ENCODE measurements at places on chromosomes 12 and 14.

- H3K36me3 ChIP-seq, result no peaks in the 10 kb centered on the region
- no peaks in the 10 kb centered on the region for H3K27me3 ChIP-seq
- no peak overlapping the region for H3K27ac ChIP-seq
- H3K4me1 ChIP-seq, result peaks cover 28% of the 10 kb centered on the region
- H3K4me3 ChIP-seq, result no peak overlapping the region
Measured at GRCh38 chr12:108734200-108734906, 3.0 kb upstream of the CORO1C start.

DNA sequence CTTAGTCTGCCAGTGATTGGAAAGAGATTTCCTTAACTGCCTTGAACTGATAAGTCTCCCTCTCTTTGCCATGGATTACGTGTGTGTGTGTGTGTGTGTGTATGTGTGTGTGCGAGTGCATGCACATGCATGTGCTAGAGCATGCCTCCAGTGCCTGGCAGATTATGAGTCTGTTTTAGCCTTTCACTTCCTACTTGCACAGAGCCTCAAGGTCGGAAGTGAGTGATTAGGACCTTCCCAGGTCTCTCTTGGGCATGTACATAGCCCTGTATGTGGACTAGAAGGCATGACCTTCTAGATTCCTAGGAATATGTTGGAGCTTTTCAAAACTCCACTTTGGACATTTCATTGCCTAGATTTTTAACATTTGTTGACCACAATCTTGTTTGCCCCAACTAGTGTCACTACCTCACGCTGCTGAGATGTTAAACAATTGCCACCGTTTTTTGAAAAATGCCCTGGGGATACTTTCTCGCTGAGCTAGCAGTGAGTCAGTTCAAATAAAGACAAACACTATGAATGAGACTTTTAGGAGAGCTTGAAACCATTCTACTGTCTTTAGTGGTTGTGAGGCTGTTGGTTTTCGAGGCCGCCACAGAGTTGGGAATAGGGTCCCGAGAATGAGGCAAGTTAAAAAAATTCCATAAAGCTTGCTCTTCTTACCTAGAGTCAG lies 28.2 kb downstream of the KIAA0586 start:
- no peak overlapping the region for H3K4me3 ChIP-seq
- H3K4me1 ChIP-seq, result no peaks in the 10 kb centered on the region
- DNase-seq, result no peak
- H3K27ac ChIP-seq, result no peak overlapping the region
- peaks cover 22% of the 10 kb centered on the region for H3K36me3 ChIP-seq
- H3K27me3 ChIP-seq, result no peaks in the 10 kb centered on the region

GRCh38 chr12:122449317-122449716 lies 26.8 kb upstream of the CLIP1 start:
- H3K27ac ChIP-seq, result no peak overlapping the region
- peaks cover 29% of the 10 kb centered on the region for H3K4me1 ChIP-seq
- peak; percentile 38 for DNase-seq
- H3K36me3 ChIP-seq, result no peaks in the 10 kb centered on the region
- no peak overlapping the region for H3K4me3 ChIP-seq
- H3K27me3 ChIP-seq, result no peaks in the 10 kb centered on the region

DNA sequence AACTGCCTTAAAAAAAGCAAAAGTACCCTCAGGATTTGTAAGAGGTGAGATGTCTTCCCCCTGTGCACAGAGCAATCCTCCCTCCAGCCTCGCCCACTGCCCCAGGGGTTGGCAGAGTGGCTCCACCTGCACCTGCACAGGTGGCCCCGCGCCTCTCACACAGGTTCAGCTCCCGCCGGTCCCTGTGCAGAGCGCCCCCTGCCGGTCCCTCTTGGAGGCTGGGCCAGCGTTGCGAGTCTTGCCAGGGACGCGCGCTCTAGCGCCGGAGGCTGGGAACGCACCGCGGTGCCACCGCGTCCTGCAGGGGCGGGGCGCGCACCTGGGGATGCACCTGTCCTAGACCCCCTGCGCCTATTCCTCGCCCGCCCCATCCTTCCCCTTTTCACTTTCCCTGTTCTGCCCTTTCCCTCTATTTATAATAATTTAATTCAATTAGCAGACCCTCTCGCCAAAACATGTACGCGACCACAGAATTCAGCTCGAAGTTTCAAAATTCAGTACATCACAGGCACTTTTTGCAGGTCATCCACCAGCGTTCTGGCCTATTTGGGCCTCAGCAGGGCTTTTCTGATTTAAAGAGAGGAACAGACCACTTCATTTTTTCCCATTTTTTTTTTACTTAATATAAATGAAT lies 618.6 kb downstream of the AACS start:
- peaks cover 8% of the 10 kb centered on the region for H3K27me3 ChIP-seq
- H3K4me3 ChIP-seq, result no peak overlapping the region
- DNase-seq, result peak; percentile 64
- no peaks in the 10 kb centered on the region for H3K4me1 ChIP-seq
- H3K36me3 ChIP-seq, result no peaks in the 10 kb centered on the region

GRCh38 chr12:123070267-123071081 lies 80.4 kb downstream of the PITPNM2 start:
- DNase-seq, result no peak
- no peak overlapping the region for H3K27ac ChIP-seq
- H3K4me1 ChIP-seq, result peaks cover 44% of the 10 kb centered on the region
- no peaks in the 10 kb centered on the region for H3K27me3 ChIP-seq

GRCh38 chr14:106619606-106620005 lies 1093.2 kb downstream of the TMEM121 start:
- H3K36me3 ChIP-seq, result no peaks in the 10 kb centered on the region
- peaks cover 9% of the 10 kb centered on the region for H3K4me1 ChIP-seq

- no peak overlapping the region for H3K27ac ChIP-seq
- DNase-seq, result no peak
- no peaks in the 10 kb centered on the region for H3K36me3 ChIP-seq
- no peaks in the 10 kb centered on the region for H3K4me1 ChIP-seq
- H3K27me3 ChIP-seq, result no peaks in the 10 kb centered on the region
Measured at GRCh38 chr12:42275499-42275898, 37.5 kb upstream of the YAF2 start.

GRCh38 chr14:104421892-104422828 lies 157.4 kb upstream of the C14orf180 start:
- no peak overlapping the region for H3K27ac ChIP-seq
- H3K36me3 ChIP-seq, result no peaks in the 10 kb centered on the region
- H3K27me3 ChIP-seq, result no peaks in the 10 kb centered on the region

GRCh38 chr14:53603994-53604393 lies 352.6 kb downstream of the BMP4 start:
- H3K4me3 ChIP-seq, result no peak overlapping the region
- H3K36me3 ChIP-seq, result no peaks in the 10 kb centered on the region
- DNase-seq, result no peak
- no peaks in the 10 kb centered on the region for H3K27me3 ChIP-seq
- no peaks in the 10 kb centered on the region for H3K4me1 ChIP-seq

GRCh38 chr14:33720284-33720787 lies 230.5 kb downstream of the EGLN3 start:
- no peak overlapping the region for H3K4me3 ChIP-seq
- H3K4me1 ChIP-seq, result no peaks in the 10 kb centered on the region
- no peak overlapping the region for H3K27ac ChIP-seq
- no peak for DNase-seq
- H3K27me3 ChIP-seq, result peaks cover 2% of the 10 kb centered on the region
- no peaks in the 10 kb centered on the region for H3K36me3 ChIP-seq

- H3K4me3 ChIP-seq, result peak within 1 kb of the TSS; percentile 84
- DNase-seq, result peak; percentile 94
- peaks cover 3% of the 10 kb centered on the region for H3K27me3 ChIP-seq
- H3K36me3 ChIP-seq, result peaks cover 3% of the 10 kb centered on the region
- H3K4me1 ChIP-seq, result peaks cover 11% of the 10 kb centered on the region
Measured at GRCh38 chr12:82686168-82687020, at the start of gene TMTC2. Gene TMTC2, plus strand, starts transcription at chr12:82686906.

DNA sequence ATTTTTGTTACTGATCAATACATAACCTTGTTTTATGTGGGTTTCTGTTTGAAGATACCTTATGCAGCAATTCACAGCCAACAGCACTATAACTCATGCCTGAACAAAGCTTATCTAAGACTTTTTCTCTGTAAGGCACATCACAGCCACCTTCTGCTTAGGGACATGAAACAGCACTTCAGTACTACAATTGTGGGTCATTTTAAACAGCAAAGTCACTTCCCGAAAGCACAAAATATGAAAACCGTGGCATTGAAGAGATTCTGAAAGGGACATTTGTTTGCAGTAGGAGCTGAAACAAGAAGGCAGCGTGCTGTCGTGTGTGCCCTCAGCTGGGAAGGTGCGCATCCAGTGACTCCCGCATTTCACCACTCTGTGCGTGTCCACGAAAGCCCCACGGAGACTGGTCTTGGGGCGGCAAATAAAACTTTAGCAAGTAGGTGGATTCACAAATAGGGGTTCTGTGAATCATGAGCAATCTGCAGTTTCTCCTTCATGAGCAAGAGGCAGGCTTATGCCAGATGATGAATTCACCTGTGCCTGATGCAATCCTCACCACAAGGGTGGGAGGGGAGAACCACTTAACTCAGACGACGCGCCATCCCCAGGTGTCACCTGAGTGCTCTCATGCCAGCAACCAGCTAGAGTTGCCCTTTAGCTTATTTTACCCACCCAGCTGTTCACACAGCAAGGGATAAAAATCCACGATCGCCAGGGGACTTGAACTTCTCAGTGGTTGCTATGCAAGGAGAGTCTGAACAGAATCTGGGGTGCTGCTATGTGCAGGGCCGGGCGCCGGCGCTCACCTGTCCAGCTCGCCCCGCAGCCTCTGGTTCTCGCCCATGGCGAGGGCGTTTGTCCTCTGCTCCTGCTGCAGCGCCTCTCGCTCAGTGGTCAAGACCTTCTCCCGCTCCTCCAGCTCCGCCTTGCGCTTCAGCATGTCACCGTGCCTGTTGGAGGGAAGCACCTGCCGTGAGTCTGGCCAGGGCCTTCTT lies 54.9 kb upstream of the GPR68 start:
- peaks cover 58% of the 10 kb centered on the region for H3K4me1 ChIP-seq
- H3K4me3 ChIP-seq, result no peak overlapping the region
- H3K36me3 ChIP-seq, result peaks cover 51% of the 10 kb centered on the region
- H3K27me3 ChIP-seq, result no peaks in the 10 kb centered on the region

DNA sequence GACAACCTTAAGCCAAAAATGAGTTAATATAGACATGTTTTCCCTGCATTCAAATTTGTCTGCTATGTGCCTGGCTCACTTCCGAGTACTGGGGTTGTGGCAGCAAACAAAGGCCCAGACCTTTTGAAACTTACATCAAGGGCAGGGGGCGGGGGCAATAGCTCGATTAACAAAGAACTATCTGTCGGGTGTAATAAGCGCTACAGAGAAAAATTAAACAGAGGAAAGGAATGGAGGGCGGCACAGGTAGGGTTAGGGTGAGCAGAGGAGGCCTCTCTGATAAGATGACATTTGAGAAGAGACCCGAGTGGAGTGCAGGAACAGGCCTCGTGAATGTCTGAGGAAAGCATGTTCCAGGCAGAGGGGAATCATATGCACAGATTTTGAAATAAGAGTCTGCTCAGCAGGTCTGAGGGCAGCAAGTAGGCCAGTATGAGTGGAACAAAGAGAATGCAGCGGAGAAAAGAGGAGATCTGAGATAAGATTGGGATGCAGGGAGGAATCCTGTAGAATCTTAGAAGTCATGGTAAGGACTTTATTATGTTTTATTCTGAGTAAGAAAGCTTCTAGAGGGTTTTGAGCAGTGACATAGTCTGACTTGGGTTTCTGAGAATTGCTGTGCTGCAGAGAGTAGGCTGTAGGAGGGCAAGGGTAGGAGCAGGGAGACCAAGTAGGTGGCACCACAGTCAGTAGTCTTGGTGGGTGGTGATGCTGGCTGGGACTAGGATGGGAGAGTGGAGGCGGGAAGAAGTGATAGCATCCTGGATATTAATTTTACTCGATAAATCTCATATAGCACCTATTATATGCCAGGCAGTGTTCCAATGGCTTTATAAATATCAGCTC lies 52.6 kb downstream of the BICDL1 start:
- peak overlapping the region; percentile 55 for H3K27ac ChIP-seq
- peaks cover 30% of the 10 kb centered on the region for H3K36me3 ChIP-seq
- no peaks in the 10 kb centered on the region for H3K27me3 ChIP-seq
- peak; percentile 53 for DNase-seq
- peaks cover 36% of the 10 kb centered on the region for H3K4me1 ChIP-seq

- H3K4me3 ChIP-seq, result no peak overlapping the region
- H3K27ac ChIP-seq, result no peak overlapping the region
- H3K4me1 ChIP-seq, result no peaks in the 10 kb centered on the region
- H3K36me3 ChIP-seq, result no peaks in the 10 kb centered on the region
Measured at GRCh38 chr12:3578557-3578956, 87.6 kb downstream of the PRMT8 start.

- no peak for DNase-seq
- no peak overlapping the region for H3K4me3 ChIP-seq
- no peaks in the 10 kb centered on the region for H3K36me3 ChIP-seq
- H3K27me3 ChIP-seq, result peaks cover 4% of the 10 kb centered on the region
Measured at GRCh38 chr14:95667249-95667693, 19.0 kb upstream of the TCL1B start.

DNA sequence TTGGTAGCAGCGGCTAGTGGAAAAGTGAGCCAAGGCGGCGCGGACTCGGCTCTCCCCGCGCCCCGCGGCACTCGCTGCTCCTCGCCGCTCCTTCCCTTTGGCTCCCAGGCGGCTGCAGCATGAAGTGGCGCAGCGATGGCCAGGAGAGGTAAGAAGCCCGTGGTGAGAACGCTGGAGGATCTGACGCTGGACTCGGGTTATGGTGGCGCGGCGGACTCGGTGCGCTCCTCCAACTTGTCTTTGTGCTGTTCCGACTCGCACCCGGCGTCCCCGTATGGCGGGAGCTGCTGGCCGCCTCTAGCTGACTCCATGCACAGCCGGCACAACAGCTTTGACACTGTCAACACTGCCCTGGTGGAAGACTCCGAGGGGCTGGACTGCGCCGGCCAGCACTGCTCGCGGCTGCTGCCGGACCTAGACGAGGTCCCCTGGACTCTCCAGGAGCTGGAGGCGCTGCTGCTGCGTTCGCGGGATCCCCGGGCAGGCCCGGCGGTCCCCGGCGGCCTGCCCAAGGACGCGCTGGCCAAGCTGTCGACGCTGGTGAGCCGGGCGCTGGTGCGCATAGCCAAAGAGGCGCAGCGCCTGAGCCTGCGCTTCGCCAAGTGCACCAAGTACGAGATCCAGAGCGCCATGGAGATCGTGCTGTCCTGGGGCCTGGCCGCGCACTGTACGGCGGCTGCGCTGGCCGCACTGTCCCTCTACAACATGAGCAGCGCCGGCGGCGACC lies 225.6 kb upstream of the CRY1 start:
- DNase-seq, result peak; percentile 40
- H3K4me1 ChIP-seq, result peaks cover 32% of the 10 kb centered on the region
- peaks cover 4% of the 10 kb centered on the region for H3K36me3 ChIP-seq
- no peaks in the 10 kb centered on the region for H3K27me3 ChIP-seq
